Neural crest cell (in vitro differentiated cells): ENCODE measurements at places on chromosomes 6 and 20. TPM values are rescaled to one million over a fixed set of nuclear protein-coding genes. Genes with fewer than 3 reads are reported as not detected.

Gene EDN1
- 0.14 TPM in 1 of 2 replicates, not detected in the other for total RNA-seq

Gene MYBL2
- 124 TPM in 2 replicates for total RNA-seq

Gene GATA5
- 0.14 TPM in 1 of 2 replicates, not detected in the other for total RNA-seq

Gene KCNK16
- not detected in 2 replicates for total RNA-seq

Gene PERP
- 3.0 and 3.3 TPM in 2 replicates for total RNA-seq

Gene TNF
- total RNA-seq = not detected in 2 replicates

Gene MROH8
- total RNA-seq = 7.3 and 7.6 TPM in 2 replicates

Gene TREM2
- total RNA-seq = not detected in 2 replicates

Gene THEMIS
- not detected in 2 replicates for total RNA-seq

Gene CST1
- not detected in 2 replicates for total RNA-seq

GRCh38 chr6:161647234-161647633, 373.4 kb upstream of the AGPAT4 start:
- no peak for DNase-seq

DNA sequence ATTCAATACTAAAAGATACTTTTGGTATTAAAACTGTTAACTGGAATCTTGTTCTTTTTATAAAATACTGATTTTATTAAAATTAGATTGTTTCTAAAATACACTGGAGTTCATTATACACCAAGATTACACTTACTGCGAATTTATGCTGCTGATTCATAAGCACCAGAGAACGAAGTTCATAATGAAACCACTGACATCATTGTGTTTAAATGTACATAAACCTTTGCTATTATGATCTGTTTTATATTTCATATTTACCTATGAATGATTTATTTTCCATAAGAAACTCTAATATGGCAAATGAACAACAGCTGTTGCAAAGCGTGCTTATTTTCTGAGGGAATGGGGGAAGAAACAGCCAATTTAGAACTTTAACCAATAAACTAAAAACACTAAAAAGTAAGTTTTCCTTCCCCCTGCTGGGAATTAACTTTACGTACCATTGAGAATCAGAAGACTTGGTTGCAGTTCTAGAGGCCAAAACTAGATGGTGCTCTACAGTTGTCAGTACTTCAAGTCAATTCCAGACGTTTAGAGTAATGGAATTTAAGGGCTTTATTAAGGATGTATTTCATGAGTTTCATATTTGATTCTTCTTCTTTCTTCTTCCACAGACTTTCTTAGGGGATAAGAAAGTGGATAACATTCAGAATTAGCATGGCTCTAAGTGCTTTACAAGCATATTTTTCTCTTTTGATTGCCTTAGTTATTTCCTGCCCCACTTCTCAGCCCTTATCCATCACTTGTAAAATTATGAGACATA, 30.8 kb upstream of the COL19A1 start:
- DNase-seq = no peak

- DNase-seq = no peak
Measured at GRCh38 chr6:137160763-137161162, 12.7 kb downstream of the IL22RA2 start.

GRCh38 chr6:15508441-15508871, 154.4 kb downstream of the DTNBP1 start:
- DNase-seq = no peak

- no peak for DNase-seq
Measured at GRCh38 chr6:54617730-54618129, 228.8 kb upstream of the FAM83B start.

- no peak for DNase-seq
Measured at GRCh38 chr6:143200167-143200770, 139.6 kb downstream of the AIG1 start.

DNA sequence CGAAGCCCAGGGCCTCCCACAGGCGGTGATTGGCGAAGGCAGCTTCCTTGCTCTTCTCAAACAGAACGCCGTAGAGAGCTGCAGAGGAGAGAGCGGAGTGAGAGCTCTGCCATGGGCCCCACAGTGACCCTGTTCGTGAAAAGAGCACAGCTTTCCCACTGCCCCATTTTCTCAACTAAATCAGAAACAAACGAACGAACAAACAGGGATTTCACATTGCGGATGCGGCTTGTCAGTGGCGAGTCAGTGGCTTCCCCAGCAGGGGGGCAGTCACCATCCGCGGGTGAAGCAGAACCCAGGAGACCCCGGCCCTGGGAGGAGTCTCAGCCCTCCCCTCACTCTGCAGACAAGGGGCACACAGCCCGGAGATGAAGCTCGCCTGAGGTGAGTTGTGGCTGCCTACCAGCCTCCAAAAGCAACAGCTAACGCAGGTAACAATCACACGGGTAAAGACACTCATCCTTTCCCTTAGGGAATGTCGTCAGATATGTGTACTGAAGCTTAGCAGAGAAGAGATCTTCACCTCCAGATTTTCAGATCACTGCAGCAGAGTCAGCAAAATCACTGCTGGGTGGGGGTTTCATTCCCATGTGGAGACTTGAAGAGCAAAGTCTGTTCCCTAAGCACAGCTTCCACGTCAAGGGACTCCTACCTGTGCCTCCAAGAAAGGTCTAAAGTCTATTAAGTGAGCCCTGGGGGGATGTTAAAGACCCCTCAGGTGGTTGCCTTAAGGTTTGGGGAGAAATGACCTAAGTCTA, 51.2 kb upstream of the GPR31 start:
- DNase-seq = no peak

- DNase-seq = peak; percentile 62
Measured at GRCh38 chr6:12289365-12289919, 719 bp upstream of the EDN1 start.

- DNase-seq = no peak
Measured at GRCh38 chr6:123549476-123549875, 87.3 kb downstream of the TRDN start.

GRCh38 chr20:59564171-59564570, 40.2 kb upstream of the PHACTR3 start:
- no peak for DNase-seq

GRCh38 chr6:154516276-154516675, 5.8 kb upstream of the CNKSR3 start:
- DNase-seq = no peak

DNA sequence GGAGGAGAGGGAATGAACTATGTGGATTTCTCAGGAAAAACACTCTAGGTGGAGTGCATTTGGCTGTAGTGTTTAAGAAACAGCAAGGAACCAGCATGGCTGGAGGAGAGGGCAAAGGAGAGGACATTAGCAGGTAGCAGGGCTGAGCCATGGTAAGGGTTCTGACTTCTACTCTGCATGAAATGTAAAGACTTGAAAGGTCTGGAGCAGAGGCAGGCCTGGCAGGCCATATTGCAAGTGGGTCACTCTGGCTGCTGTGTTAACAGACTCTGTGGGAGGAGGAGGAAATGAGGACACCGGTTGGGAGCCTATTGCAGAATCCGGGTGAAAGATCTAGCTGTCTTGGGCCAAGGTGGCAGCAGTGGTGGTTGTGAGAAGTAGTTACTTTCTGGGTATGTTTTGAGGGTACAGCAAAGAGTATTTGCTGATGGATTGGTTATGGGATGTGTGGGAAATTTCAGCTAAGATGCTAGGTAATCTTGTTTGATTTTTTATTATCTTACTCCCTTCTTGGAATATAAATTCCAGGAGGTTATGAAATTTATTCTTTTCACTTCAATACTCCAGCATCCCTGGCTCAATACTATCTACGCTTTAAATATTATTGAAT, 115.9 kb upstream of the BCLAF1 start:
- no peak for DNase-seq

DNA sequence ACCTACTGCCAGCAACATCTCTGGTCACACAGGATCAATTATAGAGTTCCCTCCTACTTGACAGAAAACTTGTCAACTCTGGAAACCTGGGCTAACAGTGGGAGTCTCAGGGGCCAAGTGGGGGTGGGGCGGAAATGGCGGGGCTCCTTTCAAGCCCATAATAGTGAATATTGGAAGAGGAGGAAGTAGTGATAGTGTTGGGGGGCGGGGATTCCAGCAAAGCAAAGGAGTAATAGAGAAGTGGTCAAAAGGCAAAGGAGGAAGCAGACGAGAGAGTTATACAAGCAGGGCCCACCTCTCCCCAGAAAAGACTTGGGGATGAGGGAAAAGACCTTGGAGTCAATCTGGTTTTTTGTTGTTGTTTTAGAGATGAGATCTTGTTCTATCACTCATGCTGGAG, 2.1 kb downstream of the DEF6 start:
- no peak for DNase-seq

GRCh38 chr20:49614338-49615050, 46.6 kb upstream of the PTGIS start:
- DNase-seq = no peak

DNA sequence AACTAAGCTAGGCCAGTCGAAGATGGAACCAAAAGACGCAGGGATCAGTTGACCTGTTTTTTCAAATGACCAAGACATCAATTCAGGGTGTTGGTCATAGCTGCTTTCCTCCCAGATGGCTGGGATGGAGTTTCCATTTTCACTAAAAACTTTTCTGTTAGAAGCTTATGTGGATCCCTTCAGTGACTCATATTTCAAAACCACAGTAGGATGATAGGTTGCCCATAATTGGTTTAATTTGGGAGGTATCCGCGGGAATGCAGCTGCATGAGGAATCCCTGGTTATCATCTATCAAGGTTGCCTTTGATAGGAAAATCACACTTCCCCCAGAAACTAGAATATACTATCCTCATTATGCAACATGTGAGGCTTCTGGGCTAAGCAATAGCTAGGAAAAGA, 150.9 kb upstream of the MLIP start:
- DNase-seq = no peak

GRCh38 chr20:31844737-31845299, 586 bp downstream of the FOXS1 start:
- DNase-seq = no peak

GRCh38 chr6:29924731-29925130, 17.6 kb upstream of the HLA-A start:
- no peak for DNase-seq

GRCh38 chr20:43752561-43753301, 25.9 kb upstream of the GTSF1L start:
- no peak for DNase-seq

- no peak for DNase-seq
Measured at GRCh38 chr6:14903176-14904038, 342.5 kb upstream of the JARID2 start.

- DNase-seq = no peak
Measured at GRCh38 chr6:63839485-63839884, 203.9 kb downstream of the PHF3 start.
